Right hindlimb (tissue), 1 donor: ENCODE measurements at places on chromosomes 4 and X.
A peak's percentile ranks its signal among the peaks of the same experiment; 100 is the strongest.

- DNase-seq, result peak; percentile 57
Observed at GRCh38 chrX:154436983-154437752, at the start of gene GDI1. Gene GDI1, plus strand, starts transcription at chrX:154437154. Its CDS starts 101 bp downstream, at chrX:154437255.

DNA sequence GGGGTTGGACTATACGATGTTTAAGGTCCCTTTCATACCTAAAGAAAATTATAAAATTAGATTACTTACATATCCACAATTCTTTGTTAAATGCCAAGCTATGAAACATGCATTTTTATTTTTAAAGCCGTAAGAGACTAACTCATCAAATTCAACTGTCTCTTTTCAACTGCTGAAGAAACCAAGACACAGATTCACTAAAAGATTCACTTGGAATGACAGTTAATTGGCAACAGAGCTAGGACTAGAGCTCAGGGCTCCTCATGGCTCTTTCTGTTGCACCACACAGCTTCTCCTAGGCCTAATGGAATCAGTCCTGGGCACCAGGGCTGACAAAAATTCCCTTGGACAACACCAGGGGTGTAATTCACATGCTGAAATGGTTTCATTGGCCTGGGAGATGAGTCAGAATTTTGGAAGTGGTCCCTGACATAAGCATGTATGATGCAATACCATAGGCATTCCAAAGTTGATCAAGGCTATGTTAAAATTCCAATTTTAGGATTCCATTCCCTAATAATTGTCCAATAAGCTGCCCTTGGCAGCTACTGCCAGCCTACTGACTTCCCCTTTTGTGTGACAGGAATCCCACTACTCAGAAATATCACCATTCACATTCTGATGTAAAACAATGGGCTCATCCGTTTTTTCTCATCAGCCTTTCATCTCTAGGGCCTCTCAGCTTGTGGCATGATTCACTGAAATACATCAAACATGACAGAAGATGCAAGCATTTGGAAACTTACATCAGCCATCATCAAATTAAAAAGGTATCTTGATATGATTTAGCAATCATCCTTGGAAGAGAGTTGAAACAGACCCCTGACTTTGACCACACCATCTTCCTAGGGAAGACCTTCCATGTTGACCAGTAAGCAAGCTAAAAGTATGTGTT is 54.2 kb downstream of the PLAC1 start:
- DNase-seq, result peak; percentile 43

DNA sequence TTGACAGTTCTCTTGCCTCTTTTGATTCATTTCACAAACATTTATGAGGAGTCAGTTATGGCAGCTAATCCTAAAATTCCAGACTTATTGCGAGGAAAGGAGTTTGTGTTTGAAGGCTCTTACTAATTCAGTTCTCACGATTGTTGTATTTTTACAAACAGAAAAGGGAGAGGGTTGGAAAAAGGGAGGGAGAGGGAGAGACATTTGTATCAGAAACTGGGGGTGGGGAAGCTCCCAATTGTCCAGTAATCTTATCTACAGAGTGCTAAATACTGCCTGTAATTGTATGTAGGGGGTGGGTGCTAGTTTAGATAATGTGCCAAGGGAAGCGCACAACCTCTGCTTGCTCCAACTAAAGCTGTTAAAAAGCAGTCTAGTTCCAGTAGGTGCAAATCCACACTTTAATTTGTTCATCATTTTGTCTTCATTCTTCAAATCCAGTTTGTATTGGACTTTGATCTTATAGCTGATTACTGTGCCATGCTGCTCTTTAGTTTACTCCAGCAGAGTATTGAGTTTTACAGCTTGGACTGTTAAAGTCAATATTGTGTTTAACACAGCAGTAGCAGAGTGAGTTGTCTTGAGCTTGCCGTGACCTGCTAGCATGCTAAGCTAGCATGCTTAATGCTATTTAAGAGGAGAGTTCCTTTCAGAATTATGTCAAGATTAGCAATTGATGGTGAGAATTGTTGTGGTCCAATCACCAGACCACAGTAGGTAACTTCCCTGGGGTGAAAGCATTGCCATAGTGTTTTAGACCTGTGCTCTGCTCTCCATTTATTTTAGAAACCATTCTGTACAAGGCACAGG is 13.9 kb downstream of the FNIP2 start:
- DNase-seq, result no peak

DNA sequence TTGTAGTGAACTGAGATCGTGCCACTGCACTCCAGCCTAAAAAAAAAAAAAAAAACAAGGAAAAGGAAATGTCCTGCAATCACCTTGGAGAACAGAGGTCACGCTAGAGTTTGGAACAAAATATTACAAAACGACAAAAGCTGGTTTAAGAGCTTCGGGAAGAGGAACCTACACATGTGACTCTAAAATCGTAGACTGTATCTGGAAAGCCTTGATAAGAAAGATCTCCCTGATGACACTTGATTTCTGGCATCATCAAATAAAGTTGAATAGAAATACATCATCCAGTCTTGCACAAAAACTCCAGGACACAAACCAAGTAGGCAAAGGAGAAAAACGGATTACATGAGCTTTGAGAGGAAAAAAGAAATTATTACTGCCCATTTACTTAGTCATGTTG is 31.1 kb upstream of the DOCK11 start:
- no peak for DNase-seq

- DNase-seq, result no peak
Observed at GRCh38 chr4:184536065-184536880, 61.9 kb upstream of the IRF2 start.

DNA sequence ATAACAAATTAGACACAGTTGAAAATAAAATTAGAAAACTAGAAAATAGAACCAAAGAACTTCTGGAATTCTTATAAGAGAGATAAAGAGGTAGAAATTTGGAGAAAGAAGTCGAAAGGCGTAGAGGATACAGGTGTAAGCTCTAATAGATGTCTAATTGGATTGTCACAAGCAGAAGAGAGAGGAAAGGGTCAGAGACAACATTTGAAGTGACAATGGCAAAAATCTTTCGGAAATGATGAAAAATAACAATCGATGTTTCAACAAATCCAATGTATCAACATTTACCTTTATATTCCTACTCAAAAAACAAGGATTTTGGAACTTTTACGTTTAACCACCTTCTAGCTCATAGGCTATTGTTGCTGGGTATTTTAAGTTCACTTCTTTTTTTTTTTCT is 3.8 kb downstream of the CXCL8 start:
- no peak for DNase-seq

DNA sequence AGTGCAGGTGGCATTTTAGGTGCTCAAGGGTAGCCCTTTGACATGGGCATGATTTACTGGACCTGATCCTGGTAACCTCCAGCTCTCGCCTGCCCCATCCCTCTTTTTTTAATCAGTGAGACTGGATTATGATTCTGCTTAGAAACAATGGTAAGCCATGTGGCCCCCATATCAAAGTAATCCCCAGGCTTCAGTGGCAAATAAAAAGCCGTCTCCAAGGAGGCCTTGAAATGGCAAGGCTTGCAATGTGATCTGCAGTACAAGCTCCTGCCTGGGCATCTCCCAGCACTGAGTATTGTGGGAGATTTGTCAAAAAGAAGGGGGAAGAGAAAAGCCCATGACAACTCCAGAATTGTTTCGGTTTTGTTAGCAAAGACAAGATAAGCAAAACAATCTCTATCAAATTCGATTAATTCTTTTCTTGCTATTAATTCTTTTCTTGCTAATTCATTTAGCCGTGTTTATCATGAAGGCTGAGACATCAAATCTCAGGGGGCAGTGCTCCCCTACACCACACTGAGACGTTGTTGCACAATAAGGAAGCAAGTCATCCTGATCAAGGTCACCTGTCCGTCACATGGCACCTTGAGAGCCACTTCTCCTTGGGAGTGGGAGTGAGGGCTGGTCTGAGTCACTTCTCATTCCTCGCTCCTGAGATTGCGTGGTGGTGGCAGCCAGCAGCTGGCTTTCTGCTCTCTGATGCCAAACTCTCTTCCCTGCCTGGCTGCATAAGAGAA is 312.7 kb upstream of the GATB start:
- no peak for DNase-seq

DNA sequence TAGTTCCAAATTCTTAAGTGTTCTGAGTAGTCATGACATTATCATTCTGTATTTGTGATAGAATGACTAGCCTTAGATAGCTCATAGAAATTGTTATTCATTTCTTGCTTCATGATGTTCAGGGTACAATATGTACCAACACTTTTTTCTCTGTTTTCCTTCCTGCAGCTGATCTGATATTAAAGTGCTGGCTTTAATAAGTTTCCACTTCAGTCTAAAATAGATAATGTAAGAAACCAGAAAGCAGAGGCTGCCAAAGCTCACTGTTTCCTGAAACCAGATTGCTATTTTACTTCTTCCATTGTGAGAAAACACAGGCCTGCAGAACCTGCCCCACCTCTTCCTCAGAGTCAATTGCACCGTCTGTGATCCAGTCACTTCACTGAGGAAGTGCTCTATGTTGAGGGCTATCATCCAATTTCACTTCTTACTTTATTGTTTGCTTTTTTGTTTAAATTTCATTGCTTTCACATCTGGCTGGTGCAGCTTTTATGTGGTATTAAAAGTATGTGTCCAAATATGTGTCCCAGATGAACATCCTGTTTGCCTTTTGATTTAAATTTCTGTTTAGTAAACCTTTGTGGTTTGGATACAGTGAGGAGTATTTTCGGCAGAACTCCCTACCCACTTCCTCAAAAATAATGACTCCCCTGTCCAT is 652.1 kb downstream of the ANKRD50 start:
- DNase-seq, result peak; percentile 77

DNA sequence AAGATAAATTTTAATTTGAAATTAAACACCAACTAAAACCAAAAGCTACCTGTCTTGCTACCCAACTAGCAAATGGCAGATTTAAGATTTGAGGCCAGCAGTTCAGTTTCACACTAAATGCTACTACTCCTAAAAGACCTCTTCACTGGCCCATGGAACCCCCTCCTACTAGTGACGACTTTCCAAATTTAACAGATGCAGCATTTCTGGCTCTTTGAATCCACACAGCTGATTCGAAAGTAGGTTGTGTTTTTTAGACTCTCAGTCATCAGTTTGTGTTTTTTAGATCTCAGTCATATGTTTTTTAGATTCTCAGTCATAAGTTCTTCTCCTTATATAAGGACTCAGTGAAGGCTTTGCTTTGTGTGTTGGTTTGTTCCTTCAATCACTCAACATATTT is 11.1 kb upstream of the CC2D2A start:
- no peak for DNase-seq
